ENCODE measurements at places on chromosomes 16 and 17. TPM values are rescaled to one million over a fixed set of nuclear protein-coding genes. Genes with fewer than 3 reads are reported as not detected.

- DNase-seq, result no peak
Measured at GRCh38 chr17:73489333-73489732, 154.9 kb downstream of the SDK2 start.

DNA sequence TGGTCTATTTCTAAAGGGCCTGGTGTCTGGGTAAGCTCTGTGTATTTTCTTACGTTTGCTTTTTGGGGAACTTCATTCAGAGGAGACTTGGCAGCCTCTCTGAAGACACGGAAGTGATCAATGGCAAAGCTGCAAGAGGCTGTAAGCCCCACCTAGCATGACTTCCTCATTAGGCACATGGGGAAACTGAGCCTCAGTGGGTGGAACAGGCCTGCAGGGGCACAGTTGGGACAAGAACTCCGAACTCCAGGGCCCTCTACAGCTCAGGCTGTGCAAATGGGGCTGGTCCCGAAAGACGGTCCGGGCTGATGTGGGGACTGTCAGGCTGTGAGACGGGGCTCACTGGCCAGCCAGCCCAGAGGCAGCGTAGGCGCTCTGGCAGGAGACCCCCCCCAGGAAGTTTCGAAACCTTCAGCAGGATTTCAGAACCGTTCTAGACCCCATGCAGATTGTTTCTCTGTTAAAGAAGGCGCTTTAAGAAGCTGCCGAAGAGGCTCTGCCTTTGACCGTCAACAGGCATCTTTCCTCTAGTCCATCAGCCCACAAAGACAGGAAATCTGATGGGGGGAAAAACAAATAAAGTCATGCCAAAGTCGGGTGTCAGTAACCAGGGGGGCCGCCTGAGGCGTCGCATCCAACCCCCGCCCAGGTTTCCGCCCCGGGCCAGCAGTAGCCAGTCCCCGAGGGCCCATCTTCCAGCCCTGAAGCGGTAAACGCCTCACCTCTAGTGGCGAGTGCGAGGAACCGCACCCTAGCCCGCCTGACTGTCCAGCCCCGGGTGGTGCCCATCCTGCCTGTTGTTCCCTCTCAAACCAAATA lies 79.8 kb upstream of the TBC1D3K start:
- peak; percentile 35 for DNase-seq

GRCh38 chr16:65117811-65118448 lies 3.9 kb downstream of the CDH11 start:
- DNase-seq, result peak; percentile 89

DNA sequence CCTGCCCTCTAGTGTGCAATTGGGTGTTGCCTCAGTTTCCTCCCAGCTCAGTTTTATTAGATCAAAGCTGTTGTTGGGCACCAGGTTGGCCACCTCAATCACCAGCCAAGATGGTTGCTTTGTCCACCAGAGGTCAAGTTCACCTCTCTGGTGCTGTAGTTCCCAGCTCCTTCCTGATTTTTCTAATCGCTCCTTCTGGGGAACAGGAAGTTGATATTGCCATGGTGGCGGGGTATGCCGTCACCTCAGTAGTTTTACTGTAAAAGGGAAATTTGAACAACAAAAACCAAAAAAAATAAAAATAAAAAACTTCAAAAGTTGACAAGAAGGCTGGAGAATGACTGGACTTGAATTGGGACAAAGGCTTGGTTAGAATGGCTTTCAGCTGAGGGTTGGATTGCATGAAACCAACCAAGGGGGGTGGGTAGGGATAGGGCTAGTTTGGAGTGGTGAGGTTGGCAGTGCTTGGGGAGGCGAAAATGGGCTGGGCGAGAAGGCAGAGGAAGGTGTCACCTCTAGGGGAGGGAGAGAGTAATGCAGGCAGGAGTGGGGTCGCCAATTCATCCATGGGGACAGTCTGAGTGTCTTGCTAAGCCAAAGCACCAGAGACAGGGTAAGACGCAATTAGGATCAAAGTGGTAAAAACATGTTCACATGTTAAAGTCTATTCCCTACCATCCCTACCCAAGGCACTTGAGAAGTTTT lies 6.2 kb downstream of the EFNB3 start:
- no peak for DNase-seq

DNA sequence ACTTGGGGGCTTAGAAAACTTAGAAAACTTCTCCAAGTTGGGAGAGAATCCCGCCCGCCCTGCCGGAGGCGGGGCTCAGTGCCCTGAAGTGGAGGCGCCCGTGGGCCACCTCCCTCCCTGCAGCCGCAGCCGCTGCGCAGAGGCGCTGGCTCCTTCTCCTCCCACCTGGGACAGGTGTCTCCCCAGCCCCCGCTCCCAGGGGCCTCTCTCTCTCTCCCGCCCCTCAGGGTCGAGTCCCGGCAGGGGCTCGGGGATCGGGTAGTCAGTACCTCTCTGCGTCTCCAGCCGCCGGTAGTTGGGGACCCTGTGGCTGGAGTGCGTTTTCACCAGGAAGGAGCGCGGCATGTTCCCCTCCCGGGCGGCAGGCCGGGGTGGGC lies 257 bp downstream of the SNAI3 start:
- DNase-seq, result no peak

DNA sequence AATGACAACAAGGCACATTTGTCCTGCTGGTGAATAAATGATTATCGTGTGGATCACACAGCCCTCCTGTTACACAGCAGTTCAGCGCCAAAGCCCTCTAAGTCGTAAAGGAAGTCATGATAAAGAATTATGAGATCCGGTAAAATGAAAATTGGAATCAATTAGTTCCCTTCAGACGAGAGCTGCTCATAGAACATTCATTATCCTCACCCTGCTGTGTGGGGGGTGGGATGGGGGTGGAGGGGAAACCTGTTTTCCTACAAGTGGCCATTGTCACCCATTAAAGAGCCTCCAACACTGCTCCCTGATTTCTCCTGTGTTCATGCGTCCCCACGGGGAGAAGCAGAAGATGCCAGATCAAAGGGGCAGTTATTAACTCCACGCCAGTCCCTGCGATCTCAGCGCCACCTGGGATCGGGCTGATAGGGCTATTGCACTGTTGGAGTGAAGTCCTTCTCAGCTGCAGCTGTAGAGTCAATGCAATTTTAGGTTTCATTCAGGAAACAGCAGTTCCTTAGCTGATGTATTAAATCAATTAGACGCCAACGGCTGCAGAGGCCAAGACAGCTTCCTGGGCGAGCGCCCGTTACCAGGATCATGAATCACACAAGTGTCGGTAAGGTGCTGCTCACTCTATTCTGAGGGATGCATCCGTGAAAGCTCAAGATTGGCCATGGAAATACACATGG lies 19.2 kb upstream of the CACNG4 start:
- DNase-seq, result peak; percentile 63

DNA sequence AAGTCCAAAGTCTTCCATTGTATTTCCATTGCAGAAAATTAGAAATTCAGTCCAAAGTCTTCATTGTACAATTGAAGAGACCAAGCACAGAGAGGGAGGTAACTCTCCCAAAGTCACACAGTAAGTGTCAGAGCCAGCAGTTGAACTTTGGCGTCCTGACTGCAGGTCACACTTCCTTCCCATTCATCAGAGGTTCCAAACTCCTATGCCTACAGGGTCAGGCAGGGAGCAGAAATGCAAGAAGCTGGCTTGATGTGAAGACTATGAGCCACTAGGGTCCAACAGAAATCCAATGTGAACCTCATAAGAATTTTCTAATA lies 44.7 kb upstream of the GRIN2A start:
- no peak for DNase-seq

DNA sequence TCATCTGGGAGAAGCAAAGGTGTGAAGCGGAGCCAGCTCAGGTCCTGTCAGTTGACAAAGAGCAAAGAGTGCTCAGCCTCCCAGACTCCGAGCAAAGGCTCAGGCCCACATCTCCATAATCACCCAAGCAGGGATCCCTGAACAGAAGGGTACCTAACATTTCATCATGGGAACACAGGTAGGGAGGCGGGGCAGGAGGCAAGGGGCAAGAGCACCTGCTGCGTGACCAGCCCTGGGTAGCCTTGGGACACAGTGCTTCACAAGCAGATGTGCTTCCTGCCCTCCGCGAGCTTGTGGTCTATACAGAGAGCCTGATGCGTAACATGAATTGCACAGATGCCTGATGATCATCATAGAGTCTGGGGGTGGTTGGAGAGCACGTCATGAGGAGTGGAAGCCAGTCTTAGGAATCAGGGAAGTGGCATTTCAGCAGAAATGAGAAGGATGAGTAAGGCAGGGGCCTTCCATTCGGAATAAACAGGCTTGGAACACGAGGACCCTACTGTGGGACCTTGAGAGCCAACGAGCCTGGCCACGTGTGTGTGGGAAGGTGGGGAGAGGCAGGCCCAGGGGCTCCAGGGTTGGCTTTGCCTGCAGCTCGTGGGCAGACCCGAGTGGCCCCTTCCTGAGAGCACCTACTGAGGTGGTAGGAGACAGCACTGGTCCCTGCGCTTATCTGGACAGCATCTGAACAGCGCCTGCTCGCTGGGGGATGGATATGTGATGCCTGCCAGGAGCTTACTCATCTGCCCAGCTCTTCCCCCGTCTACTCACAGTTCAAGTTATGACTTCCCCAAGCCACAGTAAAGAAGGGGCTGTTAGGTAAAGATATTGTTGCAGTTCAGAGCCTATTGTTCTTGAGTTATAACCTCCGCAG lies 125.8 kb downstream of the CCDC182 start:
- no peak for DNase-seq

DNA sequence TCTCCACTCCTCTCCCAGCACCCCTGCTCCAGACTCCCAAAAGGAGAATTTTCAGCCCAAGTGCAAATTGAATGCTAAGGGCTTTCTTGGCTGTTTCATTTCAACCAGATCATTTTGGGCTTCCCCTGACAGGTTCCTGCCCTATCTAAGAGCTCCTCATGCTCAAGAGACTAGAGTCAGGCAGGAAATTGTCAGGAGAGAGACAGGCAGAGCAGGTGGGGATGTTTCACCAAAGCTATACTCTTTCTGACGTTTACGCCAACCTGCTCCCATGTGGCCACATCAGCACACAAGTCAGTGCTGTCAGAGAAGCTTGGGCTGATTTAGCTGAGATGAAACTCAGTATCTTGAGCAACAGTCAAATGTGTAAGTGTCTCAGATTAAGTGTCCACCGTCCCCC lies 31.4 kb downstream of the HIC1 start:
- no peak for DNase-seq

DNA sequence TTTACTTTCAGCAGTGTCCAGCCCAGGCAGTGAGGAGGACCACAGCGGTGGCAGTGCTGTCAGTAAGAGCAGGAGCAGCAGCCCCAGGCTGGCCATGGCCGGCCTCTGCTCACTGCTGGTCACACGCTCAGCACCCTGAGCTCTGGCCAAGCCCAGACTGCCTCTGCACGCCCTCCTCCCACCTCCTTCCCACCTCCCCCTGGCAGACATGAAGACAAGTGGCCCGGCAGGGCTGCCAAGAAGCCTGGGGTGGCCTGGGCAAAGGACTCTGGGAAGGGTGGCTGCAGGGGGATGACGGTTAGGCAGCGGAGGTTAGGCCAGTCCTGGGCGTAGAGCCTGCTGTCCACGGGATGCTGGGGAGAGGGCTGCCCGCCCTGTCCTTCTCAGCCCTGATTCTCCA lies at the start of gene C16orf89:
TSS of gene C16orf89 (minus strand) at position 144 of the 400 bp plus-strand sequence. CDS start at position 96, 48 bp downstream.
- DNase-seq, result no peak

DNA sequence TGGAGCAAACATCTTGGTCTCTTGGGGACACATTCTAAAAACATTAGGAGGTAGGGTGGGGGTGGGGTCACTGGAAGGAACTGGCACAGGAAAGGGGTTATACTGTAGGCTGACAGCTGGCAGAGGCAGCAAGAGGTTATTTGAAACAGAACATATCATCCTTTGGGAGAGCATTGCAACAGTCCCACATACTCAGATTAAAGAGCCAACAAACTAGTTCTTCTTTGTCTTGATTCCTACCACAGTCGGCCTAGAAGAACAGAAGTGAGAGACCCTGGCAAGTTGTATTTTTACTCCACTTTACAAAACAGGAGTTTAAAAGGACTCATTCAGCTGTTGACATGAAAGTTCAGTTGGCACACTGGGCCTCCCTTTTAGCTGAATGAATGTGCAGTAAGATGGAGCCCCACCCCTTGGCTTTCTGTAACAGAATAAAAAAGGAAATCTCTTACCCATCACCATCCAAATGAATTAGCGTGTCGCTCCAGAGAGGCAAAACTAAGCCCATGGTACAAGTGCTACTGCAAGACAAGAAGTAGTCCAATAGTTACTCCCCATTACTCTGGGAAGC lies 54.6 kb upstream of the CORO6 start:
- DNase-seq, result peak; percentile 73

The CEP112 gene
- total RNA-seq, result 35.3 TPM

DNA sequence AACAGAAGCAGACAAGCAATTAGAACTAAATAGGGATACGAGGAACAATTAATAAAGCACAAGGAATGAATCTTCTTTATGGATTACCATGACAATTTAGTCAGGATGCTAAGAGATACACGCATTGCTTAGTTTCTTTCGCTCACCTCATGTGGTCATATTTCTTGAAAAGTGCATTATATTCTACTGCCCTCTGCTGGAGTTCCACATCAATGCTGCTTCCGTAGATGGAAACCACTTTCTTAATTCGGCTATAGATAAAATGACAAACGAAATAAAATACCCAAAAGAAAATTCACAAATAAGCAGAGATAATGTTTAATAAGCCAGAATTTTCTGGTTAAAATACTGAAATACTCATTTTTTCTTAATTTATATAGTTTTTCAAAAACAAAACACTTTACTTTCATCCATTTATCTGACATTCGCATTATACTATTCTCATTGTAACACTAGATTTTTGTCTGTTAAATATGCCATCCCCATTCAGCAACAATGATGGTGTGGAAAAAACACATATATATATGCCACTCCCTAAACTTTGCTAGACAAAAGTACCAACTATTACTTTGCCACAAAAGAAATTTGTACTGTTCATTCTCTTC lies 22.0 kb upstream of the PHLPP2 start:
- DNase-seq, result peak; percentile 42

The WNT9B gene
- total RNA-seq, result not detected

- no peak for DNase-seq
Measured at GRCh38 chr17:68854452-68854851, 100.7 kb downstream of the ABCA8 start.

The RPTOR gene
- total RNA-seq, result 18.0 TPM

DNA sequence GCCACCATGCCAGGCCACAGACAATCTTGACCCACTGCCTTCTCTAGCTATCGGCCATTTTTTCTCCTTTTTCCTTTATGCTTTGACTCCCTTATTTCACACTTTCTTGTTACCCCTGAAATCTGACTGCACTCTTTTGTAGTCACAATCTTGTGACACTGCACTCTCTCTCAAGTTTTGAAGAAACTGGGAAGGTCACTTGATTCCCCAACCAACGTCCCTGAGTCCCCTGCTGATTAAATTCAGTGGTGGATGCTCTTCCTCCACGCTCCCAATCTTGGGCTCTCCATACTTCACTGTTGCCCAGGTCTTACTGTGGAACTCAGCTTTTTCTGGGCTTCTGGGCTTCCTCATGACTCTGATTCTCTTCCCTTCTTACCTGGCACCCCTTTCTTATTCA lies 33.9 kb downstream of the PECAM1 start:
- DNase-seq, result no peak

DNA sequence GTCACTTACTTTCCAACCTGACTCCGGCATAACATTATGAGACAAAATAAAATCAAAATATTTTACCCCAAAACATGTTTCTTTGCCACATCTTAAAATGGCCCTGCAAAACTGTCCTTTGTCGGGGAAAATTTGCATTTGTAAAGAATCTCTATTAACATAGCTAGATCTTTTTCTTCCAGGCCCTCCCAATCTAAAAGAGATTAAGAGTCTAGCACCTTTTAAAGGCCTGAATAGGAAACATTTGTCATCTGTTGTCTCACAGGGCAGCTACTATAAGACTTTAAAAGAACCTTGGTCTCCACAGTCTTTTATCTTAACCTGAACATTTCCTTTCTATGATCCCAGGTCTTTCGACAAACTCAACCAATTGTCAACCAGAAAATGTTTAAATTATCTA lies 18.1 kb upstream of the DHRS7B start:
- no peak for DNase-seq
